Fibroblast of skin of left quadriceps (primary cell): ENCODE measurements at places on chromosomes 5 and 9.

GRCh38 chr5:124371111-124371706 is 375.2 kb downstream of the ZNF608 start:
- DNase-seq, result peak; percentile 40

GRCh38 chr5:72394688-72395087 is 74.5 kb downstream of the PTCD2 start:
- no peak for DNase-seq

GRCh38 chr5:60797482-60798153 is 46.5 kb downstream of the ELOVL7 start:
- DNase-seq, result no peak

DNA sequence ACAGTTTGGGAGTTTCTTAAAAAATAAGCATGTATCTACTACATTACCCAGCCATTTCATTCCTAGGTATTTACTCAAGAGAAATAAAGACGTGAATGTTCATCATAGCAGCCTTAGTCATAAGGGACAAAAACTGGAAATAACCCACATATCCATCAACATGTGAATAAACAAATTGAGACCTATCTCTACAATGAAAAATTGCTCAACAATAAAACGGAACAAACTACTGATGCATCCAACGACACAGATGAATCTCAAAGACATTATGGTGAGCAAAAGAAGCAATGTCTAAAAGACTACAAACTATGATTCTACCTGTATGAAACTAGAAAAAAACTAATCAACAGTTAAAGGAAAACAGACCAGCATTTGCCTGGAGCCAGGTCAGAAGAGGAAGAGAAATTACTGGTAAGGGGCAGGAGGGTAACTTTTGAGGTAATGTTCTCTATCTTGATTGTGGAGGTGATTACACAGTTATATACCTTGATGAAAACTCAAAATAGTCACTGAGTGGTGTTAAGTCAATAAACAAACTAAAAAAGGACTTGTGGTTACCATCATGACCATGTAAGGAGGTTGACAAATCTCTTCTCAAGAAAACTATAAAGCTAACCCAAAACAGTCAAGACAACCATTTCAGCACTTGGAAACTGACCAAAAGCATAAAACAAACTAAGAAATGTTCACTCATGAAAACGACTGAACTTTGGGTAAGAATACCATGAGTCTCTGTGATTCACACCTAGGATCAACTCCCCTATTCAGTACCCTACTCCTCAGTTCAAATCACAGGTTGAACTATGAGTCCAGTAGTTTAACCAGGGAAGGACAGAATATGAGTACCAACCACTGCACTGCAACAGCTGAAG is 10.4 kb downstream of the UIMC1 start:
- peak; percentile 34 for DNase-seq

DNA sequence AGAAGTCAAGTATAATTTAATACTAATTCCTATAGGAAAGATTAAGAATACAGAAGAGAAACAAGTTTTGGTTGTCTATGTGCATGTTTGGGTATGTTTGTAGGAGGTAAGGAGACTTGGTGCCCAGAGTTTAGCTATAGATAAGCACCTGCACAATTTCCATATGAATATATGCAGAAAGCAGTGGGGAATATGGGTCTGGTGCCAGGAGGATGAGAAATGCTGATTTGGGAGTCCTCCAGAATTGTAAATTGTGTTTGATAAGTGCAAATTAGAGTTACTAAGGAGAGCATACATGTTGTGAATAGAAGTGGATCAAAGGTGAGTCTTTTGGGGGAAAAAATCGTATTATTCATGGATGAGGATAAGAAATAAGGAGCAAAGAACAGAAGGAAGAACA is 653.1 kb downstream of the EFNA5 start:
- no peak for DNase-seq
